ENCODE measurements at places on chromosomes 7 and 10. TPM values are rescaled to one million over a fixed set of nuclear protein-coding genes. Genes with fewer than 3 reads are reported as not detected.

NKX2-3 gene
- polyA plus RNA-seq: not detected

NPSR1 gene
- polyA plus RNA-seq: not detected

AFAP1L2 gene
- polyA plus RNA-seq: 7.5 TPM

DNA sequence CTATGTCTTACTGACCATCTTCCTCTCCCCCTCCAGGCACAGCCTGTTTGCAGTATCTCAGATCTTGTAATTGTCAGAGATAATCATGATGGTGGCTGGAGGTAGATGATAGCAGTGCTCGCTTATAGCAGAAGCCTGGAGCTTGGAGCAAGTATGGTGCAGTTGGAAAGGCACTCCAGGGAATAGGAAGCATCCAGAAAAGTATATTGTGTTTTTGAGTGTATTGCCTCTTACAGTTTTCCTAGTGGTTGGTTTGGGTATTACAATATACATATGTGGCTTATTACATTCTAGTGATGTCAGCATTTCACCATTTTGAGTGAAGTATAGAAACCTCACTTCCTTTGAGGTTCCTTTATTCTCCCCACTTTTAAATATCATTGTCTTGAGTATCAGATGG lies 101.5 kb downstream of the STK31 start:
- DNase-seq: no peak

DNA sequence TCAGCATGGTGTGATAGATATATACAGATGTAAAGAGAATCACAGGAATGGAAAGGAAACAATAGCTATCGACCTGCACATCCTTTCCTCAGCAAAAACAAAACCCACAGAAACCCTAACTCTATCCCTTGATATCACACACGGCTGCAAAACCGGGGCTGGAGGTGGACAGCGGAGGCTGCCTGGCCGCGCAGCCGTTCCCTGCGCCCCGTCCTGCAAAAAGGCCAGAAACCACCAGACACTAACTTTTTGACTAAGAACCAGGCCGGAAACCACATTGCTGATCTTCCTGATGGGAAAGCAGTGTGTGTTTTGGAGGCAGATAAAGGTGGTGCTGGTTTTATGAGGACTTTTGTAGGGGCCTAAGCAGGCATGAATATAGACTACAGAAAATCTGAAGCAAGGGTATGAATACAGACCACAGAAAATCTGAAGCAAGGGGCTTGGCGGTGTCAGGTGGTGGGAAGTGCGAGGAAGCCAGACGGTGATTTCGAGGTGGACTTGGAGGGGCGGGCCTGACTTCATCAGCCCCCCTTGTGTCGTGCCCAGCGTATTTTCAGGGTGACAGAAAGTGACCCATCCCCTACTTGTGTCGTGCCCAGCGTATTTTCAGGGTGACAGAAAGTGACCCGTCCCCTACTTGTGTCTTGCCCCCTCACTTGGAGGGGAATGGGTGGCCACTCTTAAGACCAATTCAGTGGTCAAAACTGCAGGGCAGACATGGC lies 123.3 kb downstream of the WDR37 start:
- no peak for DNase-seq

ERVW-1 gene
- not detected for polyA plus RNA-seq

LRRC17 gene
- polyA plus RNA-seq: 0.95 TPM

CHCHD3 gene
- polyA plus RNA-seq: 96.1 TPM

NAT16 gene
- polyA plus RNA-seq: 41.0 TPM

DNA sequence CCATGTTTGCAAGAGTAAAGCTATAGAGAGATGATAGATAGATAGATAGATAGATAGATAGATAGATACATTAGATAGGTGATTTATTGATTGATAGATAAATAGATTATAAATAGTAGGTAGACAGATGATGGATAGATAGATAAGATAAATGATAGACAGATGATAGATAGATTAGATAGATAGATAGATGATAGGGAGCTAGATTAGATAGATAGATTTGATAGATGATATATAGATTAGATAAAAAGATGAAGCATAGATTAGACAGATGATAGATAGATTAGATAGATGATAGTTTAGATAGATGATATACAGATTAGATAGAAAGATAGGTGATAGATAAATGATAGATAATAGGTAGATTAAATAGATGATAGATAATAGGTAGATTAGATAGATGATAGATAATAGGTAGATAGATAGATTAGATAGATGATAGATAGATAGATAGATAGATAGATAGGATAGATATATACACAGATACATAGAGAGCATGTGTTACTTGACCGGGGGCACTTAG lies 243.3 kb upstream of the FOXK1 start:
- DNase-seq: no peak

SEPTIN14 gene
- not detected for polyA plus RNA-seq

GRM3 gene
- 23.5 TPM for polyA plus RNA-seq

DDIT4 gene
- 121 TPM for polyA plus RNA-seq
